Esophagus squamous epithelium (tissue), 5 donors: ENCODE measurements at places on chromosomes 3 and 15.

DNA sequence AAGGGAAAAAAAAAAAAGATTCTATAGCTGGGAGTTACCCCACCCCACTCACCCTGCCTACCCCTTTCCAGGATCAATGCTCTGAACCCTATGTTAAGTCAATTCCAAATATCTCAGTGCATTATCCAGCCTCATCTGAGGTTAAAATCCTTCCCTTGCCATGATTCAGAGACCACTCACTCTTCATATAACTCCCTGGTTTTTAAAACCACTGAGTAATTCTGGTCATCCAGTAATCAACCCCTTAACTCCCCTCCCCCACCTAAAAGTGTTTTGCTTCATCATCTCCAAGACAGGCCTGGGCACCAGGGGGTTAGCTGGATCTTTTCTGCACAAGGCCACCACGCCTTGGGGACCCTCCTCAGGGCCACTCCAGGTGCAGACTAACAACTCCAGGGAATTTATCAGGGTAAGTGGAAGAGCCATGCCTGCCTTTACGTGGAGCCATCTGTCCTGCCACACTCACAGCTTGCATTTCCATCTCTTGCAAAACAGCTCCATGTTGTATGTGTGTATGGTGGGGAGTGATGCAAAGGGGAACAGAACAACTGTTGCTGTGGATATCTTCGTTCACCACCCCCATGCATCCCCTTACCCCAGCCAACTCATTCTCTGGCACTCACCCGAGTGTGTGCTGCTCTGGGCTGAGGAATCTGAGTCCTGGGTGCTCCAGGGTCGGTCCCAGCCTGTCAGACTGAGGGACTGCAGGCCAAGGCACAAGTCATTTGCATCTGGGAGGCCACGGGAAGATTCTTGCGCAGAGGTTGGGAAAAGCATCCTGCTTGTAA, 30.7 kb upstream of the RPS17 start:
- DNase-seq, result no peak

DNA sequence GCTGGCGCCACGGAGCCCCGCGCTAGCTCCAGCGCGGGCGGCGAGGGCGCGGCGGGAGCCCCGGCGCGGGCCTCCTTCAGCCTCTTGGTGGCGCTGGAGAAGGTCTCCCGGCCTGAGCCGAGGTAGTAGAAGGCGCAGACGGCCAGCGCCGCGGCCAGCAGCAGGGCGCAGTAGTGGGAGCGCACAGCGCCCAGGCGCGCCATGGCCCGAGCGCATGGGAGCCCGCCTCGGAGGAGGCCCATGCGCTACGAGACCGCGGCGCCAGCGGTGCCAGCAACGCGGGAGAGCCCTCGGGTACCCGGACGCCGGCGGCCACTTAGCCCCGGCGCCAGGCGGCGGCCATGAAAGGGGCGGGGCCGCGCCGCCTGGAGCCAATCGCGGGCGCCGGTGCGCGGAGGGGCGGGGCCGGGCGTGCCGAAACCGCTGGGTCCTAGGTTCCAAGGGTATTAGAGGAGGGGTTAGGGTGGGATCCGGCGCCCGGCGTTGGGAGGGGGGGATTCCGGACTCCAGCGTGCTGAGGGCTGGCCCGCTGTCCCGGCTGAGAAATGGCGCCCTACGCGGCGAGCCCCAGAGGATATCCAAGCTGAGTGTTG, at the start of gene XXYLT1:
TSS of gene XXYLT1 (minus strand) at position 343 of the 593 bp plus-strand sequence. CDS start at position 242, 101 bp downstream.
- DNase-seq, result peak; percentile 39

GRCh38 chr3:87674397-87675161, 384.2 kb downstream of the CGGBP1 start:
- no peak for DNase-seq

GRCh38 chr3:52838561-52839267, 3.9 kb upstream of the MUSTN1 start:
- no peak for DNase-seq

GRCh38 chr3:172227340-172228035, 188.1 kb downstream of the FNDC3B start:
- DNase-seq, result no peak

DNA sequence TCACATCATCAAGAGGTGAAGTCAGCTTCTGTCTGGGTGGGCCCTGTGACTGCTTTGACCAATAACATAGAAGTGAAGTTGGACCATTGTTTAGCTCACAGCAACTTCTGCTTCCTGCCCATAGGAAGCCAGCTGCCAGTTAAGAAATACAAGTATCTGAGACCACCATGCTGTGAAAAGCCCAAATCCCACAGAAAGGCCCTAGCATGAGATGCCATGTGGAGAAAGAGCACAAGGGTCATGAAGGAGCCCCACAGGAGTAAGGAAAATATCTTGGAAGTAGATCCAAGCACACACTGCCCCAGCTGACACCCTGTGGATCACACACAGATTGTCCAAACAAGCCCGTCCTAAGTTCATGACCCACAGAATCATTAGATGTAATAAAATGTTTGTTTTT, 28.5 kb downstream of the RTP4 start:
- DNase-seq, result no peak

- DNase-seq, result no peak
These were observed 546 bp downstream of the TRIM59 start for GRCh38 chr3:160448845-160449635.

- no peak for DNase-seq
These were observed 319.3 kb upstream of the ATP10A start for GRCh38 chr15:26182441-26182840.

- DNase-seq, result no peak
These were observed 213.8 kb downstream of the NR1D2 start for GRCh38 chr3:24158761-24159454.

- no peak for DNase-seq
These were observed 79.2 kb downstream of the GABRG3 start for GRCh38 chr15:27050163-27050562.

- no peak for DNase-seq
These were observed 911.5 kb upstream of the GBE1 start for GRCh38 chr3:82672966-82673365.
